ENCODE measurements at places on chromosomes 3 and 15.
A peak's percentile ranks its signal among the peaks of the same experiment; 100 is the strongest.

DNA sequence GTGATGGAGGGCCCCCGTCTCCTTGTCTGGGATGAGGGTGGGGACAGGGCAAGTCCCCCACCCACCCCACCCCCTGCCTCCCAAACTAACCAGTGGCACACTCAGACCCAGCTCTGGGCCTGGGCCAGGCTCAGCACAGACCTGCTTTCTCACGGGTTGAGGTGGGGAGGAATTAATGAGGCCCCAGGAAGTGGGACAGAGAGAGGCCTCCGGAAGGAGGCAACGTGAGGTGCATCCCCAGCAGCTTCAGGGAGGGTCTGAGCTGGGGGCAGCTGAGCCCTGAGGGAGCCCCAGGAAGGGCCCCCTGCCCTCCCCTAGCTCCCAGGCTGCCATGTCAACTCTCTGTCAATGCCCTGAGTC lies 15.0 kb upstream of the GNAI2 start:
- no peak for DNase-seq

DNA sequence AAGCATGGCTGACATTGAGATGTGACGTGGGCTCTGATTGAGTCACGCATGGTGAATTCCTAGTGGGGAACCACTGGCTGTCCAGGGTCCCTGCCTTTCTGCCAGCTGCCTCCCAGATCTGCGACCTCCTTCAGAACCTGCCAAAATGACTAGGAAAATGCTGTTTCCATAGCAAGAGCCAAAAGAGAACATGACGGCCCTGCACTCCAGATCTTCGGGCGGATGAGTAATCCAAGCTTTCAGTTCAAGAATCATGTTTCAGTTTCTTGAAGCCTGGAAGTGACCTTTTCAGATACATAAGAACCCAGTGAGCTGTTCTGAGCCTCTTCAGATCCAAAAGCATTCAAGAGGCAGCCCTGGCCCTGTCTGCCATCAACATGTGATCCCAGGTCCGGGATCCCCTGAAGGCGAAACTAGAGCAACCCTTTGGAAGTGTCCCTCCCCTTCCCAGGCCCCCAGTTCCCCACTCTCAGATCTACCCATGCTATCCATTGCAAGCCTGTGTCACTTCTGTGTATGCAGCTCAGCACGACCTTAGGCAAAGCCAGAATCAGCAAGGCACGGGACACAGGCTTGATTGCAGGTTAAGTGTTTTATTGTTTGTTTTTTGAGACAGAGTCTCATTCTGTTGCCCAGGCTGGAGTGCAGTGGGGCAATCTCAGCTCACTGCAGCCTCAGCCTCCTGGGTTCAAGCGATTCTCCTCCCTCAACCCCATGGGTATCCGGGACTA lies 19.7 kb downstream of the ANKRD63 start:
- DNase-seq, result peak; percentile 83

GRCh38 chr3:29291260-29291981 lies 10.6 kb downstream of the RBMS3 start:
- DNase-seq, result no peak

DNA sequence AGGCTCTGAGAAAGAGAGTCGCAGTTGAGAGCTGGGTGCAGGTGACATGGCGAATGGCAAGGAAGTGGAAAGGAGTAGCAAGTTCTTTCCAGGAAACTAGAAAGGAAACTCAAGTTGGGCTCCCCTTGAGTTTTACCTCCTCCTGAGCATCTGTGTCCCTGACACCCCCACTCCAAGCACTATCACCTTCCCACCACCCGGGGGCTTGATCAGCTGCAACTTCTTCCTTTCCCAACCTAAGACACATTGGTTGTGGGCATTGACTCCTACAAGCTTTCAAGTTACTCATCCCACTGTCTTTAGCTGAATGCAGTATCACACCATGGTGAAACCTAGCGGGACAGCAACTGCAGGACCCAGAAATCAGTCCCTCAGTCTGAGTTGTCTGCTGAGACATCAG lies 256.6 kb upstream of the NR2F2 start:
- no peak for DNase-seq

GRCh38 chr3:11198070-11198469 lies 43.8 kb downstream of the HRH1 start:
- DNase-seq, result no peak

GRCh38 chr3:176953106-176954060 lies 243.9 kb downstream of the TBL1XR1 start:
- DNase-seq, result peak; percentile 75

DNA sequence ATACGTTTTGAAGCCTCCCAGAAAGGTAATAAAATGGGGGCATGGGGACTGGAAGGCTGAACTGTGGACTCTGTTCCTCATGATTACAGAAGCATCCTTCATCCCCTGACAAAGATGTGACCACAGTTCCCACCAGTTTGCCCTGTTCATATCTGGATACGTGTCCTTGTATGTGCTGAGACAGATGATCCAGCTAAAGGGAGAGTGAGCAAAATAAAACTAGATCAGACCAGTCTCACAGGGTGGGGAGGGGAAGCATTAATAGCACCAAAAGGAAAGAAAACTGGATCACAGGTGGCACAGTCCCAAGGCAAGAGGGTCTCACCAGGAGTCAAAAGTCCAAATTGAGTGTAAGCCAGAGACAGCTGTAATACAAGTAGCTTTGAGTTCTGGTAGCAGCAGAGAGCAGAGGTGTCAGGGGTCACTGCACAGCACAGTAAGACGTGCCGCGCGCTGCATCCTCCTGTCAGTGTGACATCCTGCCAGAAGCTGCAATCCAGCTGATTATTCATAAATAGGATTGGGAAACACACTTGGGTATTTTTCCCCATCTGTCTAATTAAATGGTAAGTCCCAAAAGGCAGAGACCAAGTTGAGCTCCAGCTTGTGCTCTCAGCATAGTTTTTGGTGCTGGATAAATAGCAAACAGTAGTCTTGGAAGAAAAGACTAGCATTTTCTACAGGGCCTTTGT lies 560.0 kb upstream of the CFAP20DC start:
- DNase-seq, result no peak

GRCh38 chr3:20321391-20322047 lies 135.5 kb upstream of the SGO1 start:
- DNase-seq, result no peak

DNA sequence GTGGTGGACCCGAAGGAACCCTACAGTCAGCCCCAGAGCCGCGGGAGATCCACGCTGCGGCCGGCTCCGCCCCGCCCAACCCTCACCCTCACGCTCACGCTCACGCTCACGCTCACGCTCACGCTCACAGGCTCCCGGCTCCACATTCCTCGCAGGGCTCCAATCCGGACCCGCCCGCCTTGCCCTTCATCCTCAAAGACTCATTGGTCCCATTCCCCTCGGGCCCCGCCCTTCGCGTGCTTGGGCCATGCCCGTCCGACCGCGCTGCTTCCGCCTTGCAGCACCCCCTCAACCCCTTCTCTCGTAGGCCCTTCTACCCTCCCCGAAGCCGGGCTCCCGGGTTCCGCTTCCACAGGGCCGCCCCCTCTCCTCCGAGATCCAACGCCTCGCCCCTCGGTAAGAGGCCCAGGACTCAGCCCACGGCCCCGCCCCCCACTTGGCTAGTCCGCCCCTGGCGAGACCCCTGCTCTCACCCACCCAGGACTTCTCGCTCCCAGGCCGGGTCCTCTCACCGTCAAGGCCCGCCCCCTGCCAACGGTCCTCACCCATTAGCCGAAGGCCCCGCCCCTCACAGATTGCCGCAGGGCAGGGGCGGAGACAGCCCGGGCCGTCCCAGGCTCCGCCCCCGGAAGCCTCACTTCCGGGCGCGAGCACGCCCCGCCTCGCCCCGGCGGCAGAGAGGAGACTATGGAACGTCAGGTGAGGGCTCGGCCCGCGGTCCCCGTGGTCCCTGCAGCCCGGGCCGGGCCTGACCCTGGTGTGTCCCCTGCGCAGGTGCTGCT lies at the start of gene APEH:
APEH (plus strand) TSS at position 637 of the 782 bp plus-strand sequence; CDS start at position 688, 51 bp downstream.
- DNase-seq, result peak; percentile 96

DNA sequence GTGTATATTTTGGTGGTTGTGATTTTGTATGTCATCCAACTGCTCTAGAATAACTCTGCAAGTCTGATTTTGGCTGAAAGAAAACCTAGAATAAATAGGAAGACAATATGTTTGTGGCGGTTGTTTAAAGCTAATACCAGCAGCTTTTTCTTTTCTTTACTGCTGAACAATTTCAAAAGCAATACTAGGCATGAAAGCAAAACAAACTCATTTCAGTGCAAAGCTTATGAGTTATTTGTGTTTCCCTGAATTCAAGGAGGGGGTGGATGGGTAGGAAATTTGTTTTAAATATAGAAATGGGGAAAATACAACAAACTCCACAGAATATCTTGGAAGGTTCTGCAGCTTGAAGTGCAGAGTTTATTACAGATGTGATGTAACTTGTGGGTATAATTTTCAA lies 1041.9 kb upstream of the NR2F2 start:
- DNase-seq, result no peak

DNA sequence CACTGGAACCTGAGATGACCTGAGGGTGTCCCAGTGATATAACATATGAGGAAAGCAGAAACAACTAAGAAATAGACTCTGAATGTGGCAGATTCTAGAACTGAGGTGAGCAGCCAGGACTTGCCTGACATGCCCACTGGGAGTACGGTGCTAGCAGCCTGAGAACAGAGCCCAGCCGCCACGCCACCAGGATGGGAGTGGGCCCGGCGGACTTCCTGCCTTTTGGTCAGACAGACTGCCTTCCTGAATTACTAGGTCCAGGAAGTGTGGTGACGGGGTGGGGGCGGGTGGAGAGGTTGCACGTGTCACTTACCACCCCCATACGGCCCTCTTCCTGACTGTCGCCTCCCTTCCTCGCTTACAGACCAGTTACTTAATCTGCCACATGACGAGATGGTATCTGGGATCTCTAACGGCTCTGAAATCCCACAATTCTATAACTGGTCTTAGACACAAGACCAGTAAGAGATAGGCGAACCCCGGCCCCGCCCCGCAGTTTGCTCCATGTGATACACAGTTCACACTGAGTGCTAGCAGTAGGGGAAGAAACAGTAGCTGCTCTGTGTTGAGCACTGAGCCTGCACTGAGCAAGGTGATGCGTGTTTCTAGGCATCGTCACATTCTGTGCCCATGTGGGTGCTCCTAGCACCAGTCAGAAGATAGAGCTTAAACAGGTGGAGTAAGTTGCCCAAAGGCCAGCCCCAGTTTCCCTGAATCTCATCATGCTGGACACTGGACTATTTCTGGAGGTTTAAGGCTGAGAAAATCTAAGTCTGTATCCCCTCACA lies 95.7 kb downstream of the CPN2 start:
- DNase-seq, result no peak

GRCh38 chr3:122974764-122975162 lies 52.8 kb downstream of the SEMA5B start:
- peak; percentile 54 for DNase-seq

DNA sequence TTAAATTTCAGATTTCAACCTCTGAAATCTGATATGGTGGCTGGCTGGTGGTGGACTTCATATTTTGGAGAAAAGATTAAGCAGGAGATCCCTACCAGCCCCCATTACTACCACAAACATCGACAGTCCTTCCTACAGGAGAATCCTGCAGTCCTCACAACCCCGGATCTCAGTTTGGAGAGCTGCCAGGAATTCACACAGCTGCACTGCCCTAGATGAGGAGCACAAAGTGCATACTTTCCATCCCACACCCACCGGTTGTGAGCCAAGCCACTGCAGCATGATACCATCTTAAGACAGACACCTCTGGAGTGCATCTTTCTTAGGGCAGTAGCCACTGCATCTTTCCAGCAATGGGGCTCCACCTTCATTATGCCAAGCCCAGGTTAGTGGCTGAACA lies 185.5 kb upstream of the GPR149 start:
- DNase-seq, result no peak
